ENCODE measurements at places on chromosomes 12 and 14.

- no peak for DNase-seq
Measured at GRCh38 chr14:77158882-77159255, 17.3 kb upstream of the ZDHHC22 start.

DNA sequence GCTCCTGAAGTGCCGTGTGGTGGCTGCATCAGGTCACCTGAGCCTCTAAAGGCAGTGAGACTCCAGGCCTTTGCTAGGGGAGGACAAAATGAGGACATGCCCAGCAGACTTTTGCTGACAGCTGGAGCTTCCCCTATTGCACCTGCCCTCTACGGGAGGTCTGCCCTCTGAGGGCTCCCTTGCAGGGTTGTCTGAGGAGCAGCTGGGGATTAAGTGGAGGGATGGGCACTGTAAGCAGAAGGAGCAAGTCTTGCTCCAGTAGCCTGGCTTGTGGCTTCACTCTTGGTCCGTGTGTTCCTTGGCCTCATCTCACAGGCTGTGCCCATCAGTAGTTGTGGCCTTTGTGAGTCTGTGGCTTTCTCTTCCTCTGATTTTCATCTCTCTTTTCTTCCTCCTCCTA, 66.9 kb upstream of the NRXN3 start:
- DNase-seq: no peak

GRCh38 chr12:42636993-42637392, 47.4 kb upstream of the PRICKLE1 start:
- no peak for DNase-seq

- DNase-seq: no peak
Measured at GRCh38 chr14:68401855-68402254, 391.0 kb downstream of the ZFP36L1 start.
